CD4-positive, alpha-beta T cell treated with Interferon gamma for 1 hour (primary cell): ENCODE measurements at places on chromosomes 2 and 18.

DNA sequence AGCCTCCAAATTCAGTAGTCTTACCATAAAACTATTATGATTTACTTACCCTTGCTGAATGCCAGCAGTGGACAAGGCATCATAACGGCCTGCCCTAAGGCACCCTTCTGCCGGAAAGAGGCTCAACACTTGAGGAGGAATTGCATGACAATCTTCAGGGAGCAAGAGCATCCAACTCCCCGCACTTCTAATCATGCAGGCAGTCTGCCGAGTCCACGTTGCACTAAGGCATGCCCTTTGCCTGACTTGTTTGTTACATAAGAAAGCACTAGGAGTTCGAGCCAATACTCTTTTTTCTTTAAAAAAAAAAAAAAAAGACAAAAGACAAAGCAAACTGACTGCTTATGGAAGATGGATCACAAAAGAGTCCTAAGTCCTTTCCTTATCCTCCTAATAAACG lies 17.9 kb upstream of the SPTBN1 start:
- no peak for DNase-seq

DNA sequence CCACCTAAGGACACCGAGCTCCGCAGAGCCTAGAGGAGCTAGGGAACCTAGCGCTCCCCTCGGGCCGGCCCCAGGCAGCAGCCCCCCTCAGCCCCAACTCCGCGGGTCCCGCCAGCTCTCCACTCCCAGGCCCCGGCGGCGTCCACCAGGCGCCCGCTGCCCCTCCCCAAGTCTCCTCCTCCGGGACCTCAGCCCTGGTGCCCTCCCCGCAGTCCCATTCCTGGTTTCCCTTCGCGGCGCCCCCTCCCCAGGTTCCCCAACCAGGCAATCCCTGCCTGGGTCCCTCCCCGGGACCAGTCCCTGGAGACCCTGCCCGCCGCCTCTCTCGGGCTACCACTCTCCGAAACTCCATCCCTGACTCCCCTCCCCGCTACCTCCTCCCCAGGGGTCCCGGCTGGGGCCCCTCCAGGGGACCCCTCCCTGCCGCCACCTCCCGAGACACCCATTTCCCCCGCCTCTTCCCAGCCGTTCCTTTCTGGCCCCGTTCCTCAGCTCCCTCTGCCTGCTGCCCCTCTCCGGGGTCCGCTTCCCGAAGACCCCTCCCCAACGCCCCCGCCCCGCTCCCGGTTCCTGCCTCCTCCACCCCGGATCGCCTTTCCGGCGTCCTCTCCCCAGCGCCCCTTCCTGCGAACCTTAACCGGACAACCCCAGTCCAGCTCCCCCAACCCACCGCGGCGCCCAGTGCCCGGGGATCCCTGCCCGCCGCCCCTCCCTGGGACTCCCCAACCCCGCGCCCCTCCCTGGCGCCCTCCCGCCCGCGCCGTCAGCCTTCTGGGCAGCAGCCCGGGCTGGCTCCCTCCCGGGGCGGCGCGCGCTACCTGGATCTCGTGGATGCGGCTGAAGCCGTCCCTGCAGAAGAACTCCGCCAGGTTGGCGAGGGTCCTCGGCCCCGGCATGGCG lies 678 bp downstream of the CYP27C1 start:
- no peak for DNase-seq

GRCh38 chr2:142907653-142908052 lies 30.2 kb downstream of the KYNU start:
- DNase-seq: no peak

- DNase-seq: no peak
Observed at GRCh38 chr2:73987948-73988700, 3.4 kb downstream of the TET3 start.

DNA sequence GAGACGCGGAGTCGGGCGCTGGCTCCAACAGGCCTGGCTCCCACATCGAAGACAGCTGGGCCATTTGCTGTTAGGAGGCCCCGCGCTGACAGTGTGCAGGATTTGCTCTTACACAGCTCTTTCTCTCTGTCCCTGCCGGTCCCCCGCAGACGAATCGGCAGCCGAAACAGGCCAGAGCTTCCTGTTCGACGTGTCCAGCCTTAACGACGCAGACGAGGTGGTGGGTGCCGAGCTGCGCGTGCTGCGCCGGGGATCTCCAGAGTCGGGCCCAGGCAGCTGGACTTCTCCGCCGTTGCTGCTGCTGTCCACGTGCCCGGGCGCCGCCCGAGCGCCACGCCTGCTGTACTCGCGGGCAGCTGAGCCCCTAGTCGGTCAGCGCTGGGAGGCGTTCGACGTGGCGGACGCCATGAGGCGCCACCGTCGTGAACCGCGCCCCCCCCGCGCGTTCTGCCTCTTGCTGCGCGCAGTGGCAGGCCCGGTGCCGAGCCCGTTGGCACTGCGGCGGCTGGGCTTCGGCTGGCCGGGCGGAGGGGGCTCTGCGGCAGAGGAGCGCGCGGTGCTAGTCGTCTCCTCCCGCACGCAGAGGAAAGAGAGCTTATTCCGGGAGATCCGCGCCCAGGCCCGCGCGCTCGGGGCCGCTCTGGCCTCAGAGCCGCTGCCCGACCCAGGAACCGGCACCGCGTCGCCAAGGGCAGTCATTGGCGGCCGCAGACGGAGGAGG lies 3.5 kb downstream of the GDF7 start:
- DNase-seq: no peak

- no peak for DNase-seq
Observed at GRCh38 chr18:63043516-63043915, 276.1 kb downstream of the BCL2 start.

- DNase-seq: no peak
Observed at GRCh38 chr2:37268111-37268510, 36.7 kb downstream of the NDUFAF7 start.

GRCh38 chr2:26694001-26694400 lies 1.5 kb downstream of the KCNK3 start:
- no peak for DNase-seq

GRCh38 chr2:241777170-241777685 lies 606 bp downstream of the GAL3ST2 start:
- no peak for DNase-seq

DNA sequence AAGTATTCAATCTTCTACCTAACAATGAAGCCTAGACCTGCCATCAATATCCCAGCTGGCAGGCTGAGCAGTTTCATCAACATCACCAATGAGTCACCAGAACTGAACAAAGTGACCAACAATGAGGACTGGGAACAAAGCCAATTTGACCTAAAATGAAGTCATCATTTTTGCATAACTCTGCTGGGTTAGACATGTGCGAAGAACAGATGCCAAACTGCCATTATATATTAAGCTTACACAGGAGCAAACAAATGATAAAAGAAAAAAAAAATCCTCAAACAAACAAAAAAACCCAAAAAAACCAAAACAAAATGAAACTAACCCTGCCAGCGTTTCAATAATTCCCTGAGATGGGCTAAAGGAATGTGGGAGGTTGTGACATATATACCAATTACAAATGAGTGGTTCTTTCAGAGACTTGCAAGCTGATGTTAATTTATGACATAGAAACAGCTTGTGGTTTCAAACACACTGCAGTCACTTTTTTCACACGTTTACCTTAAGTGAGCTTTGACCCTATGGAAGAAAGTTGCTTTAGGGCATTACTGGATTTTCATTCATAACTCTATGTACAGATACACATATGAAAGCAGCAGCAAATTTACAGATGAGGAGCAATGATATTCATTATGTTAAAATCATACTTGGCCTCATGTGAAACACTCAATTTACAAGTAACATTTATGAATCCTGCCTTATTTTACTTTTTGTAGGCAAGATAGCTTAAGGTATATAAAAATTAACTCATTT lies 56.9 kb upstream of the CCDC141 start:
- DNase-seq: no peak

GRCh38 chr2:1655461-1655860 lies 88.9 kb downstream of the PXDN start:
- no peak for DNase-seq

DNA sequence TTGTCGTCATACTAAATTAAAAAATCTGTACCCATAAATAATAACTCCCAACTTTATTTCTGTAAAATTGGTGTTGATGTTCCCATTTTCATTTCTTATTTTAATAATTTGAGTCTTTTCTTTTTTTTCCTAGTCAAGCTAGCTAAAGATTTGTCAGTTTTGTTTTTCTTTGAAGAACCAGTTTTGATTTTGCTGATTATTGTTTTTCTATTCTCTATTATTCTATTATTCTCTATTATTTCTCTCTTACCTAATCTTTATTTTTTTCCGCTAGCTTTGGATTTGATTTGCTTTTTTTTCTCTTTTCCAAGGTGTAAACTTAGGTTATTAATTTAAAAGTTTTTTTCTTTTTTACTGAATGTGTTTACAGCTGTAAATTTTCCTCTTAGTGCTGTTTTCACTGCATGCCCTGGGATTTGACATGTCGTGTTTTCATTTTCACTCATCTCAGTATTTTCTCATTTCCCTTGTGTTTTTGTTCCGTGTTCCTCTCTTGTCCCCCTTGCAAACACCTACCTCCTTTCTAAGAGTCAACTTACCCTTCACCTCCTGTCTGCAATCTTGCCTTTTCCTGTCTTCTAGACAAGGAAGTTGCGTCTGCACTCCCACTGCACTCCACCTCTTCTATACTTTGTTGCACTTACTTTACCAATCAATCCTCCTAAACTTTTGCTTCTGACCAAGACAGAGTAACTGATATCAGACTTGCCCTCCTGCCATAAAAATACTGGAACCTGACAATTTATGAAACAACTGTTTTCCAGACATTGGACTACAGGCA lies 18.8 kb downstream of the PSMG2 start:
- DNase-seq: no peak

DNA sequence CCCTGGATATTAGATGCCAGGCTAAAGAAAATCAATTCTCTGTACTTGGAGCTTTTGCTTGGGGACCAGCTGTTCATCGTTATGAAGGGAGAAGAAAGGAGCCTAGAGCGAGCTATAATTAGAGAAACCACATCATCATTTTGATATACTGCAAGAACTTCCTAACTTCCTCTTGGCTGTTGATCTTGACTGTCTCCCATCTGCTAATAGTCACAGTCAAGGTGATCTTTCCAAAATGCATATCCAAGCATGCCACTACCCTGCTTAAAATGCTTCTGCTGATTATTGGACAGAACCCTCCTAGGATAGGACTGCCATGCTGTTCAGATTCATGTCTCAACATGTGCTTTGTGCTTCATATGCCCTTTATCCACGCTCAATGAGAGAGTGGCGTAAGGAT lies 54.8 kb downstream of the RAPGEF4 start:
- no peak for DNase-seq

GRCh38 chr18:41372046-41372665 lies 582.9 kb upstream of the PIK3C3 start:
- no peak for DNase-seq

DNA sequence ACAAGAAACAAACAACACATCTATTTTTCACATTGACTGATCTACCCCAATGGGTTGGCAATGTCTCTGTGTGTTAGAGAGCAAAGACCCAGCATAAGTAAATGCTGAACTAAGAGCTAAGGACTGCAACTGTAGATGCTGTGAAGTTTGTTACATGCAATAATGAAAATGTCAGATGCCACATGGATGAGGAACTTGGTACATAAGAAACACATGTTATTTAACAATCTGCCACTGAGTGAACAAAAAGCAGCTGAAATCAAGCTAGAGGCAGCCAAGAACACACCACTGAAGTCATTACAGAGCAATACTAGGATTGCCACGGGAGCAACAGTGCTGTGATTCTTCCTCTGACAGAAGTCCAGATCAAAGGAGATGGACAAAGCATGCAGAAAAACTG lies 389.4 kb downstream of the CDH2 start:
- DNase-seq: no peak

- DNase-seq: no peak
Observed at GRCh38 chr2:171741189-171741588, 53.9 kb downstream of the DYNC1I2 start.

GRCh38 chr18:2002151-2002550 lies 569.2 kb downstream of the METTL4 start:
- no peak for DNase-seq

GRCh38 chr2:124678043-124678442 lies 653.0 kb downstream of the CNTNAP5 start:
- no peak for DNase-seq

DNA sequence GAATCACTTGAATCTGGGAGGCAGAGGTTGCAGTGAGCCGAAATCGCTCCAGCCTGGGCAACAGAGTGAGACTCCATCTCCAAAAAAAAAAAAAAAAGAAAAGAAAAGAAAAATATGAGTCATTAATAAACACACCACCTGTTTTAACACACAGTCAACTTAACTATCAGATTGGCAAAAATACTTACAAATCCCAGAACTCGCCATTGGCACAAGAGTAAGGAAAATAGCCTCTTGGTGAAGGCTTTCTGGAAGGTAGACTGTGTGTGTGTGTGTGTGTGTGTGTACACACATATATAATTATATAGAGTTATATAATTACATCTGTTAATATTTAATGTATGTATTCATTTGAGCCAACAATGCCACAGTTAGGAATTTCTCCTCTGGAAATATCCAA lies 63.7 kb upstream of the UXS1 start:
- DNase-seq: no peak

- DNase-seq: no peak
Observed at GRCh38 chr18:22385718-22386117, 32.0 kb downstream of the CTAGE1 start.
